ENCODE measurements at places on chromosomes 6 and 20. TPM values are rescaled to one million over a fixed set of nuclear protein-coding genes. Genes with fewer than 3 reads are reported as not detected.

- DNase-seq = no peak
Observed at GRCh38 chr6:136822046-136822375, 381 bp upstream of the PEX7 start.

DNA sequence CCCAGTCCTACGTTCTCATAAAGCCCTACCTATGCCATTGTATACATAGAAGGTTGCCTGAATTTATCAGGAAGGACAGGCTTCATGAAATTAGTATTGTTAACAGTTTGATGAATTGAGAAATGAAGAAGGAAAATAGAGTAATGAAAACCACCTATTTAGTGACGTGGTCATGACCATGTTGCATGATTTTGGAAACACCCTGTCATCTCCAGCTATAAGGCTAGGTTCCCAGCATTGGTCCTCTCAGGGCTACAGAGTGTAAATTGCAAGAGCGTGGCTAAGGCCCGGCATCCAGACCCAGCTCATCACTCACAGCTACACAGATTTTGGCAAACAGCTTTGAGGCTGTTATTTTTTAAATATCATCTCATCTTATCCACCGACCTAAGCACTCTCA, 203.6 kb downstream of the MEI4 start:
- no peak for DNase-seq

GRCh38 chr6:161152907-161153662, 120.8 kb downstream of the AGPAT4 start:
- DNase-seq = no peak

Gene TTBK1
- total RNA-seq = not detected

Gene TNNC2
- not detected for total RNA-seq
